HCT116 (cell line): ENCODE measurements at places on chromosomes 7 and 10. TPM values are rescaled to one million over a fixed set of nuclear protein-coding genes. Genes with fewer than 3 reads are reported as not detected.

Gene TECTB
- total RNA-seq, result 0.07 TPM

Gene HTR7
- 32.2 TPM for total RNA-seq

DNA sequence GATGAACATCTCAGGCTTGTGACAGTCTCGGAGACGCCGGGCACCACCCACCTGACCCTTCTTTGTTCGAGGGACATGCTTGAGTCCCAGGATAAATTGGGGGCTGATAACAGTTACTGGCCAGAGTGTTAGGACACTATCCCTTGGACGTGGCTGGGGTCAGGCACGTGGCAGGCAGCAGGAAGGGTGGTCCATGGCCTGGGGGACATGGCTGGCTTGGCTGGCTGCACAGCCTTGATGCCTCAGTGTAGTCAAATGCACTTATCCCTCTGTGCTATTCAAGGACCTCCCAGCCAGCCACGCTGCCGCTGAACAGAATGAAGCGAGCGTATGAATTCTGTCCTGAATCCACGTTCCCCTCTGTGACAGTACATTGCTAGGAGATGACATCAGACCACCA lies 662.0 kb upstream of the FOXK1 start:
- no peaks in the 10 kb centered on the region for H3K36me3 ChIP-seq
- no peak for DNase-seq
- H3K4me1 ChIP-seq, result no peaks in the 10 kb centered on the region

DNA sequence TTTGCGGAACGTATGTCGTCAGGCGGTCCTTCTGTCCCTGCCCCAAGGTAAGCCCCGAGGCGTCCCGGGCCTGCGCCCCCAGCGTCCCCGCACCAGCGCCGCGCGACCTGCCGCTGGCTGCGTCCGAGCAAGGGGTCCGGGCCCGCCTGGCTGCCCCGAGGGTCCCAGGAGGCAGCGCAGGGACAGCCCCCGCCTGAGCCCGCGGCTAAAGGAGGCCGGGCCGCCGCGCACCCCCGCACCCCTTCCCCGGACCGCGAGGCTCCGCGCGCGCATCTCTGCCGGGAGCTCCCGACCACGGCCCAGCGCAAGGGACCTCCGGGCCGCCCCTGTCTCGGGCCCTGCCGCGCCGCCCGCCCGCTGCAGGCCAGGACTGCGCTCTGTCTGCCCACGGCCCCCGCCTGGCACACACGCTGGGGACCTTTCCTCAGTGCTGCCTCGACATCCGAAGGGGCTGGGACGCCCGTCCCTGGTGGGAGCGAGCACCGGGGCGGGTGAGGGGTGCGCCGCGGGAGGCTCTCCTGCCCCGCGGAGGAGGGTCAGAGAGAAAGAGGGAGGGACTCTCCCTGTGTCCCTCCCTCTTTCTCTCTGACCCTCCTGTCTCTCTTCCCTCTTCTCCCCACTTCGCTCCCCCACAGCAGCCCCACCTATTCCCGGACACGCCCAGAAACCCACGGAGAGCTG lies 25.0 kb downstream of the SHH start:
- no peak overlapping the region for H3K27ac ChIP-seq
- DNase-seq, result no peak
- no peaks in the 10 kb centered on the region for H3K4me1 ChIP-seq
- 0 out of 2 replicates have a peak, but pooled peaks cover 5% of the 10 kb centered on the region for H3K36me3 ChIP-seq

DNA sequence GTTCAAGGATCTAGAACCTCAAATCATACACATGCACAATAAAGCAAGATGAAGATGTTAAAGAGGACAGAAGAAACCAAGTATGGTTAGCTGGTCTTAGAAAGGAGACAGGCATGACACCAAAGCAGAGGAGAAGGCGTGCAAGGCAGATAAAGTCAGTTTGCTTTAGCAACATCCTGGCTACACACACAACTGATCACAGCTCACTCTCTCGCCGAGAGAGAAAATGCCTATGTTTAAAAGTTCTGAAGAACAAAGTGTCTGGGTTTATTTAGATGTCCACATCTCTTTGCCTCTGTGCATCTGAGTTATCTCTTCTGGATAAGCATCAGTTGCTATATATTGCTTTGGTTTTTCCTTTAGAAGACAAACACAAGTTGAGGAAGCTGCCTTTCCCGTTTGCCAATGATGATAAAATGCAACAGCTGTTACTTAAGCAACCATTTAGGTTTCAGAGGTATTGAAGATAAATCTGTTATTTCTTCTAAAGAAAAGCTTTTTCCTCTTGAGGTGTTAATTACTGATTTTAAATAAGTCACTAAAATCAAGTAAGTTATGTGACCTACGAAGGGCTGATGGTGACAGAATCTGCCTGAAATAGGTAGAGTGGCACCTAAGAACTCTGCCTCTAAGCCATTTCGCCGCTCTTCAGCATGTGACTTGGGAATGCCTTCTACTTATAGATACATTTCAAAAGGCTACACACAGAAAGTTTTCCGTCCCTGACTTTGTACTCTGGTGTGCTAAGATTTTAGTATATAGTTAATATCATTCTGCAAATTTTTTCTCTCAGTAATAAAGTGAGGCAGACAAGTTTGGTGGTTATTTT lies 146.2 kb upstream of the ASAH2 start:
- peaks cover 36% of the 10 kb centered on the region for H3K4me1 ChIP-seq
- DNase-seq, result no peak
- H3K27ac ChIP-seq, result no peak overlapping the region
- H3K4me3 ChIP-seq, result no peak overlapping the region
